ENCODE measurements at places on chromosomes 1 and 21. TPM values are rescaled to one million over a fixed set of nuclear protein-coding genes. Genes with fewer than 3 reads are reported as not detected.

GRCh38 chr1:37725851-37726613 lies 33.7 kb downstream of the CDCA8 start:
- no peak for DNase-seq

- no peak for DNase-seq
Measured at GRCh38 chr1:184258525-184258924, 128.3 kb upstream of the C1orf21 start.

GRCh38 chr1:8137481-8138244 lies 111.6 kb upstream of the ERRFI1 start:
- peak; percentile 37 for DNase-seq

DNA sequence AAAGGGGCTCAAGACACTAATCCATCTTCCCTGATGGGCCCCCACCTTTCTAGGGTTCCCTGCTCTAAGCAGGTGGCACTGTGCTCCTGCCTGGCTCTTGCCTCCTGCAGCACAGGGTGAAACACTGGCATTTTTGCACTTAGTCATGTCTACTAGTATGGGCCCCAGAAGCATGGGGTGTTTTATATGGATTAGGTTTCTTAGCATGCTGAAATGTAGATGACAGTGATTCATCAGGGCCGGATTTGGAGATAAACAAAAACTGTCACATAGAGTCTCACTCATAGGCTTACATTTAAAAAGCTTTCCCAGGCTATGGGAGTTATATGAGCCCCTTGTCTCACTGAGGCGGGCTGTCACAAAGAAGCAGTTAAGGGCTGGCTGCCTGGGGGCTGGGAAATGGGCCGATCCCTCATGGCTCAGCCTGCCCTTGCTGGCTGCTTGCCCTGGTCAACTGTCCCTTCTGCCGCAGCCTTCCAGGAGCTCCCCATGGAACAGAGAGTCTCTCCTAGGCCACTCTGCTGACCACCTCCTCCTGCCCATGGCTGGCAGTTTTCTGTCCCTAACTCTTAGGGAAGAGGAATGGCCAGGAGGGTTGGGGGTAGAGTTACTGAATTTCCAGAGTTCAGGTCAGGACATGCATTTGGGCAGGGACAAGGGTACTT lies 6.5 kb downstream of the GALNT2 start:
- no peak for DNase-seq

PLEKHN1 gene
- total RNA-seq = 6.8 TPM

ST6GALNAC3 gene
- total RNA-seq = 1.8 TPM

KCNA3 gene
- total RNA-seq = not detected

- no peak for DNase-seq
Measured at GRCh38 chr1:184514447-184514846, 127.6 kb downstream of the C1orf21 start.

HSD3B1 gene
- 0.07 TPM for total RNA-seq

DNA sequence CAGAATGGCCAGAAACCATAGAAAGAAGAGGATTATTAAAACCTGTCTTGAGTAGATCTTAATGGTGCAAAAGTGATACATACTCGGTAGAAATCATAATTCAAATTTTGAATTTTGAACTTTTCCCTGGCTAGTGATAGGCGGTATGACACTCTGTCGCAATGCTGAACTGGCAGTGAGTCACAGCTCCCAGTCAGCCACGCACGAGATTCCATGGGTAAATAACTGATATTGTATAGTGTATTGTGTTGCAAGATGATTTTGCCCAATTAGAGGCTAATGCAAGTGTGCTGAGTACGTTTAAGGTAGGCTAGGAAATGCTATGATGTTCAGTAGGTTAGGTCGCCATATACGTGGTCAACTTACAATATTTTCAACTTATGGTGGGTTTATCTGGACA lies 207.0 kb downstream of the SIPA1L2 start:
- DNase-seq = no peak

SPRR3 gene
- total RNA-seq = not detected

GRCh38 chr1:3895279-3895950 lies 4.7 kb downstream of the C1orf174 start:
- no peak for DNase-seq

CELA3B gene
- total RNA-seq = not detected

TDRD5 gene
- 0.06 TPM for total RNA-seq

GRCh38 chr1:83998205-83998497 lies 781 bp downstream of the TTLL7 start:
- DNase-seq = no peak

- DNase-seq = no peak
Measured at GRCh38 chr21:46545363-46545762, 59.5 kb downstream of the S100B start.

DNA sequence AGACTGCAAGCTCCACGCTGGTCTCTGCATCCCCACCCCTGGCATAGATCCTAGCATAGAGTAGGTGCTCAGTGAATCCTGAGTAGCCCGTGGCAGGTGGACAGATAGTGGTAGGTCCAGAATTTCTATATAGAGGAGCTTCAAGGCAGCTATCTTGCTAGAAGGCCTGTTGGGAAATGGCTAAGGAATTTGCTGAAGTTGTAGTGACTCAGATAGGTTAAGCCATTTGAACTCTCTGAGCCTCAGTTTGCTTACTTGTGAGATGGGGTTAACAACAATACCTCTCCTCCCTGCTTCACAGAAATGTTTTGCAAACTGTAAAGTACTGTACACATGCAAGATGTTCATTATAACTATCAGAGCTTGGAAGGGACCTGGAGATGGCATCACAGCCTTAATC lies 23.4 kb upstream of the EPHB2 start:
- no peak for DNase-seq

DNA sequence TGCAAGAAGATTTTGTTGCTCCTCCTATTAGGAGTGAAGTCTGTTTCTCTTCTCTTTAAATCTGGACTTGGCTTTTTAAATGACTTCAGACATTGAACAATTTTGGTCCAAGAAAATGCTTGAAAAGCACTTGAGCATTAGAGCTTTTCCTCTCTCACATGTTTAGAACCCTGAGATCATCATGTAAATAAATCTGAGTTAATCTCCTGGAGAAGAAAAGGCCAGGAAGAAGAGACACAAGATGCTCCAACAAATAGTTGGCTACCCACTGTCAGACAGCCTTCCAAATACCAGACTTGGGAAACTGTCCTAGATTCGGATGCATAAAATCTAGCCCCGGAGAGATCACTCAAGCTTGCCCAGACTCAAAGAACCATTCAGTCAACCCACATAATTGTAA lies 1353.1 kb upstream of the ADGRL4 start:
- DNase-seq = no peak

DNA sequence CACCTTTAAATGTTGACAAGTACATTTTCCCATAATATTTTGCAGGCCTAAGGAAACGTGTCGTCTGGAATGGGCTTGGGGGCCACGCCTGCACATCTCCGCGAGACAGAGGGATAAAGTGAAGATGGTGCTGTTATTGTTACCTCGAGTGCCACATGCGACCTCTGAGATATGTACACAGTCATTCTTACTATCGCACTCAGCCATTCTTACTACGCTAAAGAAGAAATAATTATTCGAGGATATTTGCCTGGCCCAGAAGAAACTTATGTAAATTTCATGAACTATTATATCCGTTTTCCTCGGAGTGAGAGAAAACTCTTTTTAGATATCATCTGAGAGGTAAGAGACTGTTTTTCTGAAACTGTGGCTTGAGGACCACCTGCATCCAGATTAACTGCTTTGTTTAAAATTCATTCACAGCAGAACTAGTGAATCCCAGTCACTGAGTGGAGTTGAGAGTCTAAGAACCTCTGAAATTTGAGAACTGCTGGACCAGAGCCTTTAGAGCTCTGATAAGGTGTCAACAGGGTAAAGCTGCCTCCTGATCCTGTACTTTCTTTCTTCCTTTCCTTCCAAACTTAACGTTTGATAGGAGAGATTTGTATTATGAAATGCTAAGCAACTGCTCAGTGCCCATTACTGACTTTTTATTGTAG lies 811 bp downstream of the EXO1 start:
- DNase-seq = no peak

- DNase-seq = no peak
Measured at GRCh38 chr1:227796359-227796915, 19.0 kb upstream of the PRSS38 start.

- no peak for DNase-seq
Measured at GRCh38 chr1:93357242-93357641, 11.5 kb downstream of the DR1 start.

GRCh38 chr1:8913457-8913856 lies 32.2 kb upstream of the CA6 start:
- DNase-seq = no peak

- no peak for DNase-seq
Measured at GRCh38 chr21:34959607-34960006, 89.5 kb downstream of the RUNX1 start.

- no peak for DNase-seq
Measured at GRCh38 chr1:115976921-115977498, 697 bp downstream of the SLC22A15 start.

- no peak for DNase-seq
Measured at GRCh38 chr1:6572653-6573383, 7.0 kb upstream of the ZBTB48 start.

GRCh38 chr1:174815036-174815435 lies 184.7 kb upstream of the CACYBP start:
- no peak for DNase-seq

SH2D2A gene
- 3.5 TPM for total RNA-seq

KRTAP6-3 gene
- total RNA-seq = not detected

- DNase-seq = no peak
Measured at GRCh38 chr1:94324178-94324544, 86.8 kb upstream of the ARHGAP29 start.

- no peak for DNase-seq
Measured at GRCh38 chr1:91591175-91591974, 90.7 kb downstream of the CDC7 start.

GRCh38 chr1:201427963-201428362 lies 6.4 kb upstream of the TNNI1 start:
- no peak for DNase-seq

- DNase-seq = no peak
Measured at GRCh38 chr1:4564051-4564450, 90.4 kb upstream of the AJAP1 start.

DNA sequence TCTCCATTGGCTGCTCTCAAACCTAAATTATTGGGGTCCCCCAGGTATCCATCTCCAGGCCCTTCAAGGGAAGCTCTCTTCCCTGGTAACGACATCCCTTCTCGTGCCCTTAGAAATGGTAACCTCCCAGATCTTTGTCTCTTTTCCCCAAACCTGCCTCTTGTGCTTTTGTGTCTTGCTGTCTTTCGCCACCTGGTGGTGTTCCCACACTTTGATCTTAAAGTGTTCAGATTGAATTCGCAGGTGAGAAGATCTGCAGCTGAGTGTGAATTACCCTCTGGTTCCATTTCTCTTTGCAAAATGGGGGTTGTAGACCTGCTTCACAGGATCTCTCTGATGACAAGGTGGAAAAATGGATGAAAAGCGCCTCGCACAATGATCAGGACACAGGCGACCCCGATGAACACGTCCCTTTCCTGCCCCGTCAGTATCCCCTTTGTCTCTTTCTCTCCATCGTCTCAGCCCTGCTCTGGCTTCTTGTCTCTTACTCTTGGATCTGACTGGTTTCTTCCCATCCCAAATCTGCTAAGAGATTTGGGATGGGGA lies 53.1 kb downstream of the DOP1B start:
- peak; percentile 42 for DNase-seq

DNA sequence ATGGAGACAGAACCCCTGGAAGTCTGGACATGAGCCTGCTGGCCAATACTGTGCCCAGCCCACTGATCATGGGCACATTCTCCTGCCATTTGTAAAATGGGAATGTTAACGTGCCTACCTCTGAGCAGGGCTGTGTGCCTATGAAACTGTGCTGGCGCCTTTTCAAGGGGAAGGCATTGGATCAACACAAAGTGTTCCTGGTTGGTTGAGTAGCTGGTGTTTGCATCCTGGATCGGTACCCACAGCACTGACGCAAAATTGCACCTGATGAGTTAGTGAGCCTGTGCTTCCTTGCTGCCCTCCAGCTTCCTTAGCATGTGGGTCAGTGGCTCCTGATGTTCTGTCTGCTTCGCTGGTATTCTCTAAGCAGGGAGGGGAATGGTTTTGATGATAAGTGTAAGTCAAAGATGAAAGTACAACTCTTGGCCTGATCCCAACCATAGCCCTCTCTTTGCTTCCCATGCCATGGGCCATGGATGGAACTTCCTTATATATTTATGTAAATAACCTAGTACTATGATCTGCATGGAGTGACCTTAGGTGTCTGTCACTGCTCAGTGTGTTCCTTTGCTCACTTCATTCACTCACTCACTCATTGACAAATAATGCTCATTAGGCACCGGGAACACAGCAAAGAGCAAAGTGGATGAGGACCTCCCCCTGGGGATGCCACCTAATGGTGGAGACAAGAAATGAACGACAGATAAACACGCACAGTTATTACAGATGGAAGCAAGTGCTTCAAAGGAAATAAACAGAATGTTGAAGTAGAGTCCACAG lies 22.7 kb downstream of the MAB21L3 start:
- no peak for DNase-seq

DNA sequence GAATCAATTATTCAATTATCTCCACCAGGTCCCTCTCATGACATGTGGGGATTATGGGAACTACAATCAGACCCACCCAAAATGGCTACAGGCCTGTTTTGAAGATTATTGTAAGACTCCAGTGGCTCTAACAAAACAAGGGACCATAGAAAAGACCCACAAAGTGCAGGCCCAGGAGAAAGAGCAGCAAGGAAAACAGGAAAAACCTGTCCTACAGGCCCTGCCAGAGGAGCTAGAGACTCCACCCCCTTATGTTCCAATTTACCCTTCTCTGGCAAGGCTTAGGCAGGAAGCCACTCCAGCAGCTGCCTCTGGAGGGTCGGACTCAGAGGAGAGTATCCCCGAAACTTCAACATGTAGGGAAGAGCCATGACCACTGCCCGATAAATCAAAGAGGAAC lies 96.5 kb downstream of the LIPI start:
- DNase-seq = no peak

GRCh38 chr1:101316256-101316655 lies 79.4 kb downstream of the S1PR1 start:
- DNase-seq = no peak

- DNase-seq = no peak
Measured at GRCh38 chr1:53270107-53270506, 31.8 kb upstream of the MAGOH start.

- no peak for DNase-seq
Measured at GRCh38 chr1:175818929-175819328, 75.5 kb upstream of the TNR start.

DNA sequence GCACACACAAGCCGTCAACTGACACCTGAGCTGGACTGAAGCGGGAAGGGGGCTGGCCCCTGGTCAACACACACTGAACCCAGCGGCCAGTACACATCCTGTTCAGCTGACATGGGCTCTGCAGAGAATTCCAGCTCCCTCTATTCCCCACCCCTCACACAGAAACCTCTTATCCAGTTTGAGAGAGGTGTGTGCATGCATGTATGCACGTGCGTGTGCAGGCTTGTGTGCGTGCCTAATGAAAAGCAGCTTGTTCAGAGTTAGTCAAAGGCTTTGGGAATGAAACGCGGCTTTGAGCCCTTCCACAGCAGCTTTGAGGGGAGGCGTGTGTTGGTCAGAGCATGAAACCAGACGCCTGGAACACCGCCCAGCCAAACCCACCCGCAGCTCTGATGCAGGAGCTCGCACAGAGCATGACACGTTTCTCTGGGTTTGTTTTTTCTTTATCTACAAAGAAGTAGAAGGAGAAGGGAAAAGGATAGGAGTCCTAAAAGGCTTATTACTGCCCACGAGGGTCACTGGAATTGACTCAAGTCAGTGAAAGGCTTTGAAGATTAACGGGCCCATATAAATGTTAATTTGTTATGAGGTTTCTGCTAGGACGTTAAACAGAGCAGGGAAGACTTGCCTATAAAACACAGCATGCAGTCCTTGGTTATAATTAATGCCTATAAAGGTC lies 184.2 kb downstream of the ETS2 start:
- no peak for DNase-seq

CRP gene
- not detected for total RNA-seq

GRCh38 chr1:46423574-46424240 lies 29.6 kb downstream of the FAAH start:
- DNase-seq = no peak

Measured in epithelial cell of proximal tubule (primary cell).